ENCODE measurements at places on chromosomes 1 and 21.
A peak's percentile ranks its signal among the peaks of the same experiment; 100 is the strongest.

DNA sequence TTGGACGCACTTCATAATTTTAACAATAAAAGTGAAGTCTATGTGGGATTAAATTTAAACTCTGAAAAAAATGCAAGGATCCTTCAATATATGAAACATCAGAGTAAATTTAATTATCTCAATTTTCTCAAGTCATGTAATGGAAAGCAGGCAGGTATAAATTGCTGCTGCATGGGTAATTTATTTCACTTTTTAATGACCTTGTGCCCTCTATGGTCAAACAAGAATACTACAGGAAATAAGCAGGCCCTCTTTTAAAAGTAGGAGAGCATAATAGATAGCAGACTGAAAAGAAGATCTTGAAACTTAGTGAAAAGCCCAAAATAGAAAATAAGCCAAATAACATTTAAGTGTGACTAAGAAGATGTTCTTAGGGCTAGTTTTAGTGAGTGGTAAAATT is 22.9 kb downstream of the BCAS2 start:
- DNase-seq: no peak

DNA sequence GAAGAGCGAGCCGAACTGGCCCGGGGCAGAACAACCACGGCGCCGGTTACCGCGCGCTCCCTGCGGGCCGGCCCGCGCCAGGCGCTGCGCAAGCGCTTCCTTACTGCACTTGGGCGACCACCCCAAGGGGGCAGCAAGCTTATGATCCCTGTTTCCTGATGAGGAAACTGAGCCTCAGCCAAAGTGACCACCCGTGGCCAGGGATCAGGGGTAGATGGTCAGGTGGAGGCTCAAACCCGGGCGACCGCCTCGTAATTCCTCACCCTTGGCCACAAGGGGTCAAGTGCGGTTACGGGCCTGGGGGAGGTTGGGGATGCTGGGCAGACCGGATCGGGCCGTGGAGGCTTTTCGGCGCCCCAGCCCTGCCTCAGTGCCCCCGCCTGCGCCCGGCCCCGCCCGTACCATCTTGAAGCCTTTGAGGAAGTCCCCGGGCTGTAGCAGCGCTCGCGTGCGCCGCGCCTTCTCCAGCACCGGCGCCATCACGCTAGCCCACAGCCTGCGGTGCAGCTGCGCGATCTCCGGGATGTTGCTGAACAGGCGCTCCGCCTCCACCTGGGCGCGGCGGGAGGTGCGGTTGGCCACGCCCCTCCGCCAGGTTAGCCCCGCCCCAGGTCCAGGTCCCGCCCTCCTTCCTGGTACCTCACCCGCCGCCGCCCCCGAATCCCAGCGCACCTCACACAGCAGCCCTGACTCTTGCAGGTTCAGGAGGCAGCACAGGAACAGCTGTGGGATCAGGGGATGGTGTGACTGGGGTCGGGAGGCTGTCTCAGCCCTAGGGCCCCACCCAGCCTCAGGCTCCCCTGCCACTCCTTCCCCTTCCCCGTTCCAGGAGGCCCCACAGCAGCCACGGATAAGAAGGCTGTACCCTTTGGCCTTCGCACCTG is 5.4 kb upstream of the TNFRSF25 start:
- no peak for DNase-seq

DNA sequence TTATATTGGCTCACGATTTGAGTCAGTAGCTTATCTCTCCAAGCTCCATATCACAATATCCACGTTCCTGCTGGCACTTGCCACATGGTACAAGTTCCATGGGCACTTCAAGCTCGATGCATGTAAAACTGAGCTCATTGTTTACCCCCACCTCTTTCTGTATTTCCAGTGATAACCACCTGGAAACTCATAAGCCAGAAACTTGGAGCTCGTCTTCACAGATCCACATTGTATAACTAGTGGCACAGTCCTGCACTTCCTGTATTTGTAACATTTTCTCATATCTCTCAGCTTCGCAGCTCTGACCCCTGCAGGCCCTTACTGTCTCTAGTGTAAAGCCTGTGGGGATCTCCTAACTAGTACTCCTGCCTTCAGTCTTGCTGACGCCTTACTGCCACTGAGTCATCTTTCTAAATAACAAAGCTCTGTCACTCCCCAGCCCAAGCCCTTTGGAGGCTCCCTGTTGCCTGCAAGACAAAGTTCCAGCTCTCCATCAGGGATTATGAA is 6.5 kb upstream of the C2CD4D start:
- DNase-seq: no peak

- DNase-seq: peak; percentile 7
These were observed 165.7 kb downstream of the NCAM2 start for GRCh38 chr21:21163904-21164303.

DNA sequence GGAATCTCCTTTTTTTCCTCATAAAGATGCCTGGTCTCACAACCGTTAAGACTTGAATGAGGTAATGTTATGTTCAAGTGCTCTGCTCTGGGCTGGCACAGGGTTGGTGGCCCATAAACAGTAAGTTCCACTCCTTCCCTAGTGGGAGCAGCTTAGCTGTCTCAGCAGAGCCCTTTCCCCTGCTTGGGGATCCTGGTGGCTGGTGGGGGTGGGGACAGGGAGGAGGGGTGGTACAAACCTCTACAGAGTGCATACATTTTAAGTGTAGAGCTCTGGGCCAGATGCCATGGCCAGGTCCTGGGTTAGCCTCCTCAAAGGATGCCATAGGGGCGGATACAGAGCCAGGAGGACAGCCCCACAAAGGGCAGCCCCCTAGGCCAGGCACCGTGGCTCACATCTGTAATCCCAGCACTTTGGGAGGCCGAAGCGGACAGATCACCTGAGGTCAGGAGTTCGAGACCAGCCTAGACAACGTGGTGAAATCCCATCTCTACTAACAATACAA is 20.7 kb upstream of the PADI1 start:
- DNase-seq: no peak

DNA sequence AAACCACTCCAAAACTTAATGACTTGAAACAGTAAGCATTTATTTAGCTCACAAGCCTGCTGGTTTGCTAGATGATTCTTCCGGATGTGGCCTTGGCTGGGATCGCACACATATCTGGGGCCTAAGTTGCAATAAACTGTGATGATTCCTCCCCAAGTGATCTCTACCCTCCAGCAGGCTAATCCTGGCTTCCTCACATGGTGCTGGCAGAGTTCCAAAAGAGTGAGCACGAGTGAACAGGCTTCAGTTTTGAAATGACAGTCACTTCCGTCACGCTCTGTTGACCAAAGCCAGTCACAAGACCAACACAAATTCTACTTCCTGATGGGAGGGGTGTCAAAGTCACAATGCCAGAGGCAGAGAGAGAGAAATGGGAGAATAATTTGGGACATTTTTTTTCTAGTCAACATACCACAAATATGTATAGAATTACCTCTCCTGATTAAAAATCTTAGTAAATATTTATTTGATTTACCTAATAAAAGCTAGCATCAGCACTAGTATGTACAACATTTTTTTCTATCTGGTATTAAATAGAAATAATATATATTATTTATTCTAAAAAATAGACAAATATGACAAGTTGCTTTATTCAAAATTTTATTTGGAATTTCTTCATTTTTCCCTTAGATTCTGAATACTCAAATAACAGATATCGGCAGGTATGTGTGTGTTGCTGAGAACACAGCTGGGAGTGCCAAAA is 292.7 kb downstream of the TPR start:
- DNase-seq: no peak

All from H54 (cell line).